GM13976 (cell line): ENCODE measurements at places on chromosomes 6 and 20.

DNA sequence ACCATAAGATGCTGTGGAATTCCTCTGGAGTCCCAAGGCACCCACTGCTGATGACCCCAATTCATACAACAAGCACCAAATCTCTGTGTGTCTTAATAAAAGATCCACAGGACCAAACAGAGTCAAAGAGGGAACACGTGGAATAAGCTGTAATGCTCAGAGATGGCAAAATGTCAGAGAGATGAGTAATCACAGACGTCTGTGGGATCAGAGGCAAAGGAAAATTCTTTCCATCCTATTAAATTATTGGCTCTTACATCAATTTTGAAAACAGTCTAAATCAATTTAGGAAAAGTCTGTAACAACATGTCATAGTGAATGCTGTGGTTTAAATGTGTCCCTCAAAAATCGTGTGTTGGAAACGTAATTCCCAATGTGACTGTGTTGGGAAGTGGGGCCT, 17.5 kb upstream of the SAMD3 start:
- DNase-seq: no peak

GRCh38 chr20:56690531-56691175, 61.5 kb downstream of the TFAP2C start:
- no peak for DNase-seq

DNA sequence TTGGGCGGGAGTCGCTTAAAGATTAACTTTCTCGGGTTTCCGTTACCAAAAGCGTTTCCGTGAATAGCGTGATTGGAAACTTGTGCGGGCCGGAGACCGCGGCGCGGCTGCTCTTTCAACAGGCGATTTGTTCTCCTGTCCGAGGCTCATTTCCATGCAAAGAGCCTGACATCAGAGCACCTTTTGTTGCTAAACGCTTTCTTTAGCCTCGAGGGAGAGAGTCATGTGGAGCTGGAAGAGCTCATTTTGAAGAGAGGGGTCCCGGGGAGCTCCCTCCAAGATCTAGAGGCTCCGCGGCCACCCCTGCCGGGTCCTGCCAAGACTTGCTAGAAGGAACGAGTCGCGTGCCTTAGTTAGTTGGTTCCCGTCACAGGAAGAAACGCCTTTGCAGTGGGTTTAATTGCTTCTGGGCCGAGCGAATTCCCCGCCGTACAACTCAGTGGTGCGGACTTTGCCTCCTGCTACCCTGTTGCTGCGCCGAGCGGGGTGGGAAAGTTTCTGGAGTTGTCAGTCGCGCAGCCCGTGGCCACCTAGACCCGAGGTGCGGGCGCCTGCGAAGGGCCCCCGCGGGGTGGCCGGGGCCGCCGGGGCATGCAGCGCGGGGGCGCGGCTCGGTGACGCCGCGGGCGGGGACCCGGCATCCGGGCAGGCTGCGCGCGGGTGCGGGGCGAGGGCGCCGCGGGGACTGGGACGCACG, at the start of gene SASH1:
SASH1 (plus strand) TSS at position 489 of the 697 bp plus-strand sequence. CDS start 230 bp downstream, outside the sequence.
- DNase-seq: peak; percentile 41

DNA sequence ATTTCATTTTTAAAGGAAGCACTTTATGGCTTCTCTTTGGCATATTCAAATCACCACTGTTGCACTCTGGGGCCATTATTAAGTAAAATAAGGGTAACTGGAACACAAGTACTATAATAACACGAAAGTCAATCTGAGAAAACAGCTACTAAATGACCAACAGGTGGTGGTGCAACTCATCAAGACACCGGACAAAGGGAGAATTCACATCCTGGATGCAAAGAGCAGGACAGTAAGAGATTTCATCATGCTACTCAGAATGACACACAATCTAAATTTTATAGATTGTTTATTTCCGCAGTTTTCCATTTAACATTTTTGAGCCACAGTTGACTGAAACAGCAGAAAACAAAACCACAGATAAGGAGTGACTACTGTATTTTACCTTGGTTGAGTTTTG, 27.6 kb upstream of the LY86 start:
- no peak for DNase-seq

DNA sequence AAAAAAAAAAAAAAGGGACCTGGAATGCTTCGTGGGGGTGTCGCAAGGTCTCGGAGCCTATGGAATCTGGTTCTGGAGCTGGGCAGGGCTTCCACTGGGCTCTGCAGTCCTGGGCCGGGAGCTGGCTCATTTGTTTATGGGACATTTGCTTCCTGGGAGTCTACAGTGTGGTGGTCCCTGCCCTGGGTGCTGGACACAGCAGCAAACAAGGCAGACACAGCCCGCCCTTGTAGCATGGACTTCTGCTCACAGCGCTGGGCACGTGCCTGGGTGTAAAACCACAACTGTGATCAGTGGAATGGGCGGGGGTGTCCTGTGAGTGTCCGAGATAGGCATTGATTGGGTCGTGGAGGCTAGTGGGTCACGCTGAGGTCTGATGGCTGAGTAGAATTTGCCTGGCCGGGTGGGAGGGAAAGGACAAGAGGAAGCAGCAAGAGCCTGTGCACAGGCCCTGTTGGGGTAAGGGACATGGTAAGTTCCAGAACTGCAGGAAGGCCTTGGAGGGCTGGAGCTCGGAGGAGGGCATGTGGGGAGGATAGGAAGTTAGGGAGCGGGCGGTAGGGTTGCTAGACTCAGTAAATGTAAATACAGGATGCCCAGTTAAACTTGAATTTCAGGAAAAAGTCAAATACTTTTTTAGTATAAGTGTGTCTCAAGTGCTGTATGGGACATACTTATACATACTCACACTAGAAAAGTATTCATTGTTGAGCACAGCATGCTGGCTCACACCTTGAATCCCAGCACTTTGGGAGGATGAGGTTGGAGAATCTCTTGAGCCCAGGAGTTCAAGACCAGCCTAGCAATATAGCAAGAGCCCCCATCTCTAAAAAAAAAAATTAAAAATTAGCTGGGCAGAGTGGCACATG, 61.3 kb upstream of the PMEPA1 start:
- no peak for DNase-seq

- DNase-seq: no peak
Measured at GRCh38 chr6:138215093-138215782, 3.1 kb downstream of the PBOV1 start.

DNA sequence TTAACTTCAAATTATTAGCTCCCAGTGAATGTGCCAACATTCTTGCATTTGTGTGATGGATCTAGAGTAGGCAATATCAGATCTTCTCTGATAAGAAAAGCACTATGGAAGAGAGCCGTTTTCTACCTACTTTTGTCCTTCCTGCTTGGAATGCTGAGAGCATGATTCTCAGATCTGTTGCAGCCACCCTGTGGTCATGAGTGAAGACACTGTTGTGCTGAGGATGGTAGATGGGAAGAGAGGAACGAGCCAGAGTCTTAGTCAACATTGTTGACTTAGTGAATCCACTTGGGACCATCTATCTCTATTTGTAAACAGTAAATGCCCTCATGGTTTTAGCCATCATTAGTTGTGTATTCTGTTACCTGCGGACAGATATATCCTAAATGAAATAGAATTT, 202.6 kb downstream of the CD109 start:
- DNase-seq: no peak

GRCh38 chr20:7031222-7031621, 263.7 kb downstream of the BMP2 start:
- no peak for DNase-seq

DNA sequence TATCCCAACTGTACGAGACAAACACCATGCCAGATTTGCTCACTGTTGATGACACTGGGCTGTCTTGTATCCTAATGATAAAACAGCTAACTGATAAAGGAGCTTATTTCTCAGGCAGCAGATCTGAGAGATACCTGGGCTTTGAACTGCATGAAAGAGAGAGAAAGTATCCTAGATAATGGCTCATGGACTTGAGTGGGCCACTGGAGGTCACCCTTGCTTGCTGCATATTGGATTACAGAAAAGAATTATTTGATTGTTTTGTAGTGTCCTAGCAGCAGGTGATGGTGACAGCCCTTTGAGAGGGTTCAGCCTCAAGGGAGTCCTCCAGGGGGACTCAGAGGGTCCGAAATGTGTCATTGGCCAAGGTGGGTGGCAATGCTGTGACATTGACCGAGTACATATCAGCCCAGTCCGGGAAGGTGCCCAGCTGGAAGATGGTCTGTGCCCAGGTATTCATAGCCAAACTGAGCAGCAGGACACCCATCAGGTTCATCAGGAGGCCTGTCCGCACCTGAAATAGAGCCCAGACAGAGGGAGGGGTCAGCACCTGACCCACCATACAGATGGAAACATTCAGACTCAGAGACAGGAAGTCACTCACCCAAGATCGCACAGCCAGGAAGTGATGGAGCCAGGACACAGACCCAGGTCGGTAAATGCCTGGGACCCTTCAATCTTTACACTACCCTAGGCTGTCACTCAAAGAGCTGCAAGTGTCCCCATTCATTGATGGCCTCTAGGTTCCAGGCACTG, 9.4 kb upstream of the OCSTAMP start:
- DNase-seq: no peak

DNA sequence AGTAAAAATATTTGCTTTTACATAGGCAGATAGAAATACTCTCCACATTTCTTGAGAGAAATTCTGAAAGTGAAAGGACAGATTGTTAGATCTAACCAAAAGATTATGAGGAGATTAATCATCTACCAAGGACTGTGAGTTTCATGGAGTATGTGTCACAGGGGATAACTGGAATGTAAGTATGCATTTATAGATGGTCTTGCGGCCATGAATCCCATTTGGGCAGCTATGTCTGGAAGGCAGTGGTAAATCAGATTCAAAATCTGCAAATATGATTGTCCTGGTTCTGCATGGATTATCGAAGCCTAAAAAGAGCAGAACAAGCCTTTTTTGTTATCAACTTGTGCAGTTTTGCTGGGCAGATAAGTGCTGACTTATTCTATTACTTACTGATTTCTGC, 293.8 kb downstream of the RFPL4B start:
- DNase-seq: no peak

DNA sequence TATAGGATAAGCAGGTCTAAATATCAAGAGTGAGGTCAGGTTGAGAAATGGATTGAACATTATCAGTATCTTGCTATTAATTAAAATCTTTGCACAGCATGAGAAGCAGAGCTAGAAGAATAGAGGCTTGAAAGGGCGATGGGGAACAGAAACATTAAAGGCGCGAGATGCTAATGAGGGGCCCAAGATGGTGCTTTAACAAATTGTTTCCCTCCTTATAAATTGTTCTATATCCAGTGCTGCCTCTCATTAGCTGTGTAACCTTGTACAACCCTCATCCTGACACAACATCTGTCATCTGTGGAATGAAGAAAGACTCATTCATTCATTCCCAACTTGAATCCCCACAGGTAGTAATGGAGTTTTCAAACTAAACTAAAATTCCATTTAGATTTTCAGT, 57.8 kb downstream of the FUT9 start:
- no peak for DNase-seq

- peak; percentile 73 for DNase-seq
Measured at GRCh38 chr6:111642463-111643158, 36.9 kb upstream of the TRAF3IP2 start.

DNA sequence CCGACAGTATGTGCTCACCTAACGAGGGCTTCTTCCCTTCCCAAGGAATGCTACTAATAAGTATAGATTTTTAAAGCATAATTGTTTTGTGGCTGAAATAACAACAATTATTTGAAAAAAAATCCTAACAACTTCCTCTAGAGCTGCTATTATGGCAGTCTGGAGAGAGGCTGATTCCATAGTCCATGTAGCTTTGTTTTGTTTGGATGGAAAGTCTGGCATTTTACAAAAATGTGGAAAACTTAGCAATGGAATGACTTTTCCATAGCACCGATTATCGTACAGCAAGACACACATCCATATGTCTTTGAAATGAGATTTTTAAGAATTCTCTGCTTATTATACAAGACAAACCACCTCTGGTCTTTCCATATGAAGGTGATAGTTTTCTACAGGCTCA, 252.4 kb upstream of the TAB2 start:
- no peak for DNase-seq

DNA sequence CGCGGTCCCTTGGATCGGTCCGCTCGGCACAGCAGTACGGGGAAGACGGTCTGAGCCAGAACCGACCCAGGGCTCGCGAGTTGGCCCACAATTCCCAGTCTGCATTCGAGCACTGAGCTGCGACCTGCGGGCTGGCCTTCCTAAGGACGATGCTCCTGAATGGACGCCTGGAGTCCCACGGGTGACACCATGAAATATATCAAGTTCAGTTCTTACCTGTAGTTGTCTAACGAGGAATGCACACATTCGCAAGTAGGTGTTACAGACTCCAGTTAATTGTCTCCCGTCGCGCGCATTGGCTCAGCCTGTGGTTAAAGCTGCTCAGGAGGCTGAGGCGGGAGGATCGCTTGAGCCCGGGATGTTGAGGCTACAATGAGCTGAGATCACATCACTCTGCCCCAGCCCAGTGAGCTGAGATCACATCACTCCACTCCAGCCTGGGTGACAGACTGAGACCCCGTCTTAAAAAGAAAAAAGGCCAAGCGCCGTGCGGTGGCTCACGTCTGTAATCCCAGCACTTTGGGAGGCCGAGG, 802 bp downstream of the PEX7 start:
- no peak for DNase-seq

- no peak for DNase-seq
Measured at GRCh38 chr6:29708432-29709179, 14.6 kb upstream of the HLA-F start.

DNA sequence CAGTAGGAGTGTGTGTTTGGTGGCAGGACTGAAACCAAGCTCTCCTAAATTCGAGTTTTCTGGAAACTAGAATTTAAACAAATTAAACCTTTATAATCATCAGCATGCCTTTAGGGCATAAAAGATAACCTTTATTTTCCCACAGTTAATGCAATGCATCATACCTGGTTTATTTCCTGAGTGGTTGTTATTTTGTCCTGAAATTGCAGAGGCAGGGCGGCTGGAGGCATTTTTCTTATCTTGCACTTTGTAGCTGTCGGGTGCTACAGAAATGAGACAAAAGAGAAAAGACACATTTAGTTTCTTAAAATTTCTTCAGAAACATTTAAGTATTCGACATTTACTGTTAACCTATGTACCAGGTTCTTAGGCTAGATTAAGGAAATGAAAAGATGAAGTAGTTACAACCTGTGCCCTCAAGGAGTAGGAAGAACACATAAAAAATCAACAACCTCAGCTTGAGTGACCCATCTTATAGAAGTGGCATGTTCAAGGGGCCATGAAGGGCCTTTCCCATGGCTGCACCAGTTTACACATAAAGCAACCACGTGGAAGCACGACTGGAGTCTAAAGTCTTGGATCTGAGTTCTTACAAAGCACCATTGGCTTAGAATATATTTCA, 128.6 kb downstream of the MAP7 start:
- no peak for DNase-seq
